Ovary (tissue), 10 donors: ENCODE measurements at places on chromosomes 11 and 22. TPM values are rescaled to one million over a fixed set of nuclear protein-coding genes. Genes with fewer than 3 reads are reported as not detected.

AASDHPPT gene
- polyA plus RNA-seq = 17.3 TPM

PPP2R1B gene
- polyA plus RNA-seq = 20.4 TPM

DNA sequence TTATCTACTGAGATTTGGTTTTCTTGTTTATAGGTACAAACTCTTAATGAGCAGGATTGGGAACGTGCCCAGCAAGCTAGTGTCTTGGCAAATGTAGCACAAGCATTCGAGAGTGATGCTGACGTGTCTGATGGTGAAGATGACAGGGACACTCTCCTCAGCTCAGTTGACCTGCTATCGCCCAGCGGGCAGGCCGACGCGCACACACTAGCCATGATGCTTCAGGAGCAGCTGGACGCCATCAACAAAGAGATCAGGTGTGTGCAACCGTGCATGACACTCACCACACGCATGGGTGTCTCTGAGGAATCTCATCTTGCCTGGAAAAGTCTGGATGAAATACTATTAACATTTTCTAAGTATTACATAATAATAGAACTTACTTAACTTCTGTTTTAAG, 54.7 kb upstream of the CTTN start:
- DNase-seq = no peak

DNA sequence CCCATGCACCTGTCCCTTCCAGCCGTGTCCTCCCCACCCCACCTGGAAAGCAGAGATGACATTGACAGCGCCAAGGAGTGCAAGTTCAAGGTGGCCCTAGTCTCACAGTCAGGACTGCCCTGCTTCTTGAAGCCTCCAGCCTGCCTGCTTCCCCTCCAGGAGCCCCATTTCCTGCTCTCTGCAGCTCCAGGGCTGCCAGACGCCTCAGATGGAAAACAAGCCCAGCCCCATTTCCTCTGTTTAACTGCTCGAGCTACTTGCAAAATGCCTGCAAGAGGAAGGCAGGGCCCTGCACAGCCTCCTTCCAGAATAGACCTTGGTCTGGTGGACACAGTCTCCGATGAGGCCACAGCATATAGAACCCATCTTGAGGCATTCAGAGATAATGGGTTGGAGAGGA, 5.0 kb upstream of the DGKZ start:
- no peak for DNase-seq

DNA sequence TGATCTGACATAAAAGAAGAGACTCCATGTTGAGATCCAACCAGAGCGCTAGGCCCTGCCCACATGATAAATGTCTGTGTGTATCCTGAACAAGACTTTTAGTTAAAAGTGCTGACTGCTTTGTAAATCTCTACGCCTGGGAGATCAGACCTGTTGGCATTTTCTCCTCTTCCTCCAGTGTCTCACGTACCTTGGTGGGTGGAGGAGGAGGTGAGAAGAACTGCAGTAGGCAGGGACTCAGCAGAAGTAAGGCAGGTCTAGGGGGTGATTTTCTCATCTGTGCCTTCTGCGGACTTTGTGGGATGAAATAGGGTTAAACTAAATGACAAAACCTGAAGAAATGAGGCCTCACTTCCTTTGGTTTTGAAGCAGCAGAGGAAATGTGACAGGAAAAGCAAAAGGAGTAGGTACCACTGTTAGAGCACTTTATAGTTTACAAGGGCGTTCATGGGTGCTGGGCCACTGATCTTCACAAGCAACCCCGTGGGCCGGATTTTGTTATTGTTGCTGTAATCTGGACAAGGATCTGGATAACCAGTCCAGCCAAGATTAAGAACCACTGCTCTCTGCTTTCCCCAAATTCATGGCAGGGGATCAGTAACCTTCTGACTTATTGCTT, 36.7 kb upstream of the PLET1 start:
- DNase-seq = no peak

DNA sequence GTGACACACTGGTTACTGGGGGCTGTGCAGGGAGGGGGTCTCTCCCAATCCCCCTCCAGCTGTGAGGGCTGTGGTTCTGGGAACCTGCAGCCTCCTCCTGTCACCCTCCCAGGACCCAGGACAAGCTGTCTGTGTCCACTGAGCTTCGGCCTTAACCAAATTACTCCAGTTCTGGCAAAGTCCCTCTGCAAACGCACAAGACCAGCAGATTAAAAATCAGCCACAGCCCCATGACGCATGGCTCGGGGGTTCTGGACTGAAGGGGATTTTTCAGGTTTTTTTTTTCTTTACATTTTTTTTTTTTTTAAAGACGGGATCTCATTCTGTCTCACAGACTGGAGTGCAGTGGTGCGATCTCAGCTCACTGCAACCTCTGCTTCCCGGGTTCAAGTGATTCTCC, 32.2 kb upstream of the A4GALT start:
- no peak for DNase-seq
